CD4-positive, alpha-beta T cell treated with Interleukin-15 for 4 hours (primary cell): ENCODE measurements at places on chromosomes 5 and 9.

DNA sequence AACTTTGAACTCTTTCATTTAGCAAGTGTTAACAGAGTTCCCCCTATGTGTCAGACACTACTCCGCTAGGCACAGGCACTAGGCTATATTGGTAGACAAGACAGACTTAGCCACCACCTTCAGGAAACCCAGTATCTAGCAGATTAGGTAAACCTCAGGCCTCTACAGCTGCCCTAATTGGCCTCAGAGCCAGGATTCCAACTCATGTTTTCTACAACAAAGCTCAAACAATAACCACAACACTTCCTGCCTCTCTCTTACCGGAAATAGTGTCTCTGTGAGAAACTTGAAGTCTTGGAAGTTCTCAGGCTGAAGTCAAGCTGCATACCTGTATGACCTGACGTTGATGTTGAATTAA is 116.6 kb upstream of the SLC44A1 start:
- peak; percentile 83 for DNase-seq

DNA sequence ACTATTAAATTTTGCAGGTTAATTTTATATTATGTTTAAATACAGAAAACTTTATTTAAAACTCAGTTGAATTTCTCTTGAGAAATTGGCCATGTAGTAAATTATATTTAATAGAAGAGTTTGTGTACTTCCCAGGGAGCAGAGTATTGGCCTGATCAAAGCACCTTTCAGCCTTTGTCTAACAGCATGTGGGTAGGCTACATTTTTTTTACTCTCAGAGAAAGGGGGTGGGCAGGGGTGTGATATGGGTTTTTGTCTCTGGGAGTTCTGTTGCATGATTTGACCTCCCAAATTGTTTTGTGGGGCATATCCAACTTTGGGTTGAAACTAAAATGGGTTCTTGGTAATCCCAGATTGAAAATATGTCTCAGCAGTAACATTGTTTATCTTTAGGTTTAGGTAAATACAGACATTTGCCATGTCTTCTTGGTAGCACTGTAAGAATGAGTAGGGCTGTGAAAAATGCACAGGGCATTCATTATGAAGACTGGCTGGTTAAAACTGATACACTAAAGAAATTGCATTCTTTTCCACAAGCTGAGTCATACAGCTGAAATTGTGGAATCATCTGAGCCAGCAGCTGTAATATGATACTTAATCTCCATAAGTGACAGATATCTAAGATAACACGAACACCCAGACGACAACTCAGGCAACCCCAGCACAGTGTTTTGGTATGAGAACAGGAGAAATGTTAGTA is 75.4 kb upstream of the CDKN2B start:
- no peak for DNase-seq

DNA sequence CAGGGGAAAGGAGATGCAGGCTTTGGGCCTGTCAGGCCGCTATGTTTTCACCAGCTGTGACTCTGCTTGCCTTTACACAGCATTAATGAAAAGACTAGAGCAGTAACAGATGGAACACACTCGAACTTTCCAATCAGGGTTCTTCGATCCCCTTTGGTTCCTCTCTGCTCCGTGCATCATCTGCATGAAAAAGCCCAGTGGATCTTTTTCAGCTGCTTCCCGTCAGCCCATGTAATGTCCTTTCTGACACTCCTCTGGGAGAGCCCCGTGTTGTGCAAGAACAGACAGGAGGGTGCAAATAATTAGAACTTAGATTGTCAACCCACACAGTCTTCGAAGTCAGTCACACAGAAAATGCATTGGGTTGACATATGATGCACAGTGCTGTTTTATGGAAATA is 448.9 kb upstream of the ZNF462 start:
- no peak for DNase-seq

DNA sequence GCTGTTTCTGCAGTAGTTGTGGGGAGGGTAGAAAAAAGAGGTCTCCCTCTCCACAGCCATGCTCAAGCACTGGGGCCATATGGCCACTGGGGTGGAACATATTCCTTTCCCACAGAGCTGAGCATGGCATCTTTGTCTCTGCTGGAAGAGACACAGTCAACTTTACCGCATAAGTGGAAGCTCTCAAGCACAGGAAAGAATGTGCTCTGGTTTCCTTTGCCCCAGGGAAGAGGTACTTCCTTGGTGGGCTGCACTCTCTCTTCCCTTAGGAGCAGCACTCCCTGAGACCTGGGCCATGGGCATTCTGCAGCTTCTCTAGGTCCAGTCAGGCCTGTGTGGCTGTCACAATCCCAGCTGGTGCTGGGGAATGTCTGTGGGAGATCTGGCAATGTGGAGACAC is 168.5 kb upstream of the ACTBL2 start:
- no peak for DNase-seq

- no peak for DNase-seq
These were observed 40.6 kb downstream of the TNFSF8 start for GRCh38 chr9:114889802-114890224.

- no peak for DNase-seq
These were observed 467 bp upstream of the SMIM32 start for GRCh38 chr5:136193322-136193935.

DNA sequence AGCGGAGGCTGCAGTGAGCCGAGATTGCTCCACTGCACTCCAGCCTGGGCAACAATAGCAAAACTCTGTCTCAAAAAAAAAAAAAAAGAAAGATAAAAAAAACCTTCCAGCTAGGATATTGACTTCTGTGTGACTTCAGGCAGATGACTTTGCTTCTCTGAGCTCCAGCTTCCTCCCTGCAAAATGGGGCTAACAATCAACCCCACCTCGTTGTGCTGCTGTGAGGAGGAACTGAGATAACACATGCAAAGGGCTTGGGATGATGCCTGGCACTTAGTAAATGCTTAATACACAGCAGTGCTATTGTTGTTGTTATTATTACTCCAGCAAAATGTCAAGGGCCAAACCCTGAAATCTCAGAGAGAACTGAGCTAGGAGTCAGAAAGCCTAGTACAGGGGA is 3.5 kb upstream of the CDX1 start:
- no peak for DNase-seq

GRCh38 chr5:178590141-178590923 is at the start of gene COL23A1:
COL23A1 (minus strand) TSS chr5:178590393.
- DNase-seq: peak; percentile 13

- no peak for DNase-seq
These were observed 24.6 kb upstream of the FAM240B start for GRCh38 chr9:38744484-38744883.

GRCh38 chr5:91048073-91048472 is 335.0 kb downstream of the ARRDC3 start:
- no peak for DNase-seq

GRCh38 chr9:34430843-34431437 is 27.4 kb downstream of the FAM219A start:
- no peak for DNase-seq

DNA sequence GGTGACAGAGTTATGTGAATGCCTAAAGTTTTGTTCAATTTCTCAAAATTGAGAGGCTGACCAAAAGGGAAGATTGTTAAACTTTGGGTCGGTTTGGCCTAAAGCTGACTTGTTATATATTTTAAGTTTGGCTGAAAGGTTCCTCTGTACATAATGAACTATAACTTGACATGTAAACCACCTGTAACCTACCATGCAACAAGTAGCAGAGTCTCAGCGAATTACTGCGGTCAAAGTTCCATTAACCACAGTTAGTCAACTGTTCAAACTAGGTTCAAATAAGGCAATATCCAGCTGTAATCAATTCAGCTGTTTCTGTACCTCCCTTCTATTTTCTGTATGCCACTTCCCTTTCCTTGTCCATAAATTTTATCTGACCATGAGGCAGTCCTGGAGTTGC is 325.1 kb upstream of the NMUR2 start:
- no peak for DNase-seq

- DNase-seq: no peak
These were observed 137.1 kb downstream of the GABRB2 start for GRCh38 chr5:161409471-161409870.

- peak; percentile 56 for DNase-seq
These were observed 1.1 kb downstream of the JADE2 start for GRCh38 chr5:134526483-134527155.

DNA sequence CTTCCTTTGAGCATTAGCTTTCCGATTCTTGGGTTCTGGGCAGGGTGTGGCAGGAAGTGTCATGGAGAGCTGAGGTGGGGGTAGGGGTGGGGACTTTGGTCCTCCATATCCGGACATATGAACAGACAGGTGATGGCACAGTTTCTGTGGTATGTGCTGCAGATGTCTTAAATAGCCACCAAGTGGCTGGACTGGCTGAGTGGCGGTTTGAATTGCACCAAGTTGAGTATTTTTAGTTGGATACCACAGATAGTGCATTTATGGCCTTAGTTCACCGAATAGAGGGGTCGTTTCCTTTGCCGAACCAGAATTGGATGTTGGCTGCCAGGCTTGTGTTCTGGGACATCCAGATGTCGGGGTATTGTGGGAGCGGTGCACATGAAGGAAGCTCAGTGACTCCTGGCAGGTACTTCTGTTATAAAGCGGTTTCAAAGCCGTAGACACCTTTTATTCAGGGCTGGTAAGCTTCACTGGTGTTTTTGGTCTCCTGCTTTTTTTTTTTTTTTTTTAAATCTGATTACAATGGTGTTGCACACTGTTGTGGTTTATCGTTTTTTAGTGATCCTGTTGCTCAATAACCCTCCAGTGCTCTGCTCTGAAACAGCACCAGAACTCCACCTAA is 15.1 kb upstream of the TNFAIP8 start:
- DNase-seq: peak; percentile 69

DNA sequence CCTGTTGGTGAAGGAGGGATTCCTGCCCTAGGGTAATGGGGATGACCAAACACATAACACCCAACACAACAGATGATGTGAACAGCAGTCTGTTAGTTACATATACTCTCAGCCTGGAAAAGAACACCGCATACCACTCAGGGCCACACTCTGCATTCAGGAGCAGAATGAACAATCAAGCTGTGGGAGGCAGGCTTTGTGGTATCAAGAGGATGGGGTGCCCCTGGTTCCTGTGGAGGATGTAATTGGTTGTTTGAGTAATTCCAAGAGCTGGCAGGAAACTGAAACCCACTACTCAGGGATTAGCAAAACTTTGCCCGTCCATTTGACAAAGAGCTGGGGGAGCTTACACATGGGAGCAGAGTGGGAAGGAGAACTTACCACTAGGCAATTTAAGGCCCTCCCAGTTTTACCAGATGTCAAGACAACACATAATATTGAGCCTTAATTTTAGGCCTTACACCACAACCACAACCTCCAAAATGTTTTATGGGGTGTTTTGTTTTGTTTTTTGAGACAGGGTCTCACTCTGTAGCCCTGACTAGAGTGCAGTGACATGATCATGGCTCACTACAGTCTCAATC is 15.6 kb upstream of the PRKAA1 start:
- no peak for DNase-seq

DNA sequence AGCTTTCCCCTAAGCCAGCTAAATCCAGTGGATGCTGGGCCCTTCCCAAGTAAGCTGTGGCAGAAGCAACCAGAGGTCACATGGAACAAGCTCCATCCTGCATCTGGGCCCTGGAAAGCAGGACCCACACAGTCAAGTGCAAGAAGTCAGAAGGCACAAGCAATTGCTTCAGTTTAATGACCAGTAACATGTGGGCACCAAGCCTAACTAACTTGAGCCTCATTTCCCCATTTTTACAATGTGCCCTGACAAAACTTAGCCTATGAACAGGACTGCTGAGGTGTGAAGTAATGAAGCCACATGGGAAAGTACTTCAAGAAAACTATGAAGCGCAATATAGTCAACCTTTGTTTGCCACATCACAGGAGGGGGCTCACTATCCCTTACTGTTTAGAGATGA is 90.5 kb downstream of the TLE1 start:
- no peak for DNase-seq

- DNase-seq: peak; percentile 80
These were observed 55.9 kb downstream of the SFXN1 start for GRCh38 chr5:175534070-175534932.

DNA sequence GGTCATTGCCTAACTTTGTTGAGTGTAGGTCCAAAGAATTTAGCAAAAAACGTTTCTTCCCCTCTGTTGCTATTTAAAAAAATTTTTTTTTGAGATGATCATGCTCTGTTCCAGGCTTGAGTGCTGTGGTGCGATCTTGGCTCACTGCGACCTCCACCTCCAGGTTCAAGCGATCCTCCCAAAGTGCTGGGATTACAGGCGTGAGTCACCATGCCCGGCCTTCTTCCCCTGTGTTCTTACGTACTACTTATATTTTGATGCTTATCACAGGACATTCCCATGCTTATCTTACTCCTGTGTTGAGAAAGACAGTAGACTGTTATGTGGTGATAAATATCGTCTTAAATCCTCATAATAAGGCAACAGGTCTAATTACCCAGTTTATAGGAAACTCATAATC is 2.5 kb downstream of the ACER2 start:
- DNase-seq: no peak

DNA sequence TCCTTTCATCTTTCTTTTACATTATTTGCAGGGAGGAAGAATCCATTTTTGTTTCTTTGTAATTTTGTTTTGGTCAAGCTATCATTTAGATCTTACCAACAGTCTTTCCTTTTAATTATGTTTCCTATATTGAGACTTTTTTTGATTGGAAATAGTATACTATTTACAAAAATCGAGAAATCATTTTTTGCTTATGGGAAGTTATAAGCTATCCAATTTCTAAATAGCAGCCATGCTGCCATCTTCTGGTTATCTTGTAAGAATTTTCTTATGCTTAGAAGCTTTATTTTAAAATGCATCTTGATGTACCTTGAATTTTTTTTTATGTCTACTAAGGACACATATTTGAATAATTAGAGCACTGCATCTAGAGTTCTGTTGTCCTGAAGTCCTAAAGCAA is 821.2 kb downstream of the PTPRD start:
- DNase-seq: no peak

- DNase-seq: no peak
These were observed 46.3 kb downstream of the FYB1 start for GRCh38 chr5:39173069-39173468.

- no peak for DNase-seq
These were observed 510.9 kb upstream of the CDH18 start for GRCh38 chr5:20498926-20499325.

DNA sequence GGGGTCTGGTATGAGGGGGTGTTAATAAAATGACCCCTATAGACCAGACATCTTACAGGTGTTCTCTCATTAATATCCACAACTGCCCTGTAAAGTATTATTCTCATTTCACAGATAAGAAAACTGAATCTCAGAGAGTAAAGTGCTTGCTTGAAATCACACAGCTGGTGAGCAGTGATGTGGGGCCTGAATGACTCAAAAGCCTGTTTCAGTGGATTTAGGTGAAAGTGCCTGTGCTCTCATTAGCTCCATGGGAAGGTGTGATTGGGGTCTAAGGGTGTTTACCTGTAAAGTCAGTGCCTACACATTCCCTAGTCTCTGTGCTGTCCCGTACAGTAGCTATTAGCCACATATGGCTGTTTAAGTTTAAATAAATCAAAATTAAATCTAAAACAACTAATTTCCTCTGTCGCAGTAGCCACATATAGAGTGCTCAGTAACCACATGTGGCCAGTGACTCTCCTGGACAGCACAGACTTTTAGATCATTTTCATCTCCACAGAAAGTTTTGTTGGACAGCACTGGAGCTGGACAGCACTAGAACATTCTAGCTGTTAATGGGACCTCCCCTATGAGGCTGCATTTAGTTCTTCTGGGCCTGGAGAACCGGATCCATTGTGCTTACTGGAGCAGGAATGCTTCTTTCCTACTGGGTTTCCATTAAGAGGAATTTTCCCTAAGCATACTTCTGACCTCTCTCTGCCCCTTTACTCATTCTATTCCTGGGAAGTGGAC is 52.5 kb upstream of the SEMA6A start:
- no peak for DNase-seq
